KBM-7 (cell line): ENCODE measurements at places on chromosomes 11 and 22.

DNA sequence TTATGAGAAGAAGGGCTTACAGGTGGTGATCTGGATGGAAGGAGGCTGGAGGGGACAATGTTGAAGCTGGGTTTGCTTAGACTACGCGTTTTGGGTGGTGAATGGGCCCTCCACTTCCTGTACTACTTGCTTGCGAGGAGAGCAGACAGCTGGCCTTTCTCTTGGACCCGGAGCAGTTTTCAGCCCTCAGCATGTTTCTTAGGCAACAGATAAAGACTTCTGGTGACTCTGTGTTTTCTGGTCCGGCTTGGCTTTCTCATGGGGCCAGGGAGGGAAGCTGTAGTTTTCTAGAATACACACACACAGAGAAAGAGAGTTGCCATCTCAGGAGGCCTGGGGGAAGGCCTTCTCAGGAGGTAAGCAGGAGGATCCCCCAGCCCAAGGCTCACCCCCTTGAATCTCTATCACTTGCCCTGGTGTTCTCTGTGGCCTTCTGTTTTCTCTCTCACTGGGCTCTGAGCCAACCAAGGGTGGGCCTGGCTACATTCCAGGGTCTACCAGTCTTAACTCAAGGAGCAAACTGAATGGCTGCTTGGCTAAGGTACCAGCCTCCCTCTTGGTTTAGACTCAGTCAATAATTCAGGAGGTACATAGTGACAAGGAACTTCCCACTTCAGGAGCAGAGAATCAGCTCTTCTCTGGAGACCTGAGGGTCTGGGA, 2.4 kb downstream of the CCS start:
- no peak for DNase-seq

DNA sequence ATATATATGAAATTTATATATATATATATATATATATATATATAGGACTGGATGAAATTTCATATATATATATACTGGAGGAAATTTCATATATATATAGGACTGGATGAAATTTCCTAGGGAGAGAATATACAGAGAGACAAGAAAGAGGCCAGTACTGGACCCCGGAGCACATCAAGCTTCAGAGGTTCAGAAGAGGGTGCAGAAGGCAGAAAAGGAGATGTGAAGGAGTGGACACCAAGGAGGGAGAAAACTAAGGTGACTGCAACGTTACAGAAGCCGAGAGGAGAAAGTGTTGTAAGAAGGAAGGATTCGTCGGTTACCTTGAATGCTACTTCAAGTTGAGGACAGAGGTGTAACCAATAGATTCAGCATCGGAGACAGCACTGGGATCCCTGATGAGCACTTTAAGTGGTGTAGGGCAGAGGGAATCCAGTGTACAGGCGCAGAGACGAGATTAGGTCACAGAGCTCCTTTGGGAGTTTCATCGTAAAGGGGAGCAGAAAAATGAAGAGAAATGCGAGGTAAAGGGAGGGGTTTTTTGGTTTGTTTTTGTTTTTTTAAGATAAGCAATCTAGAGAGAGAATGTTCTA, 8.5 kb upstream of the TPH1 start:
- DNase-seq: peak; percentile 21

GRCh38 chr22:27581688-27582087, 219.9 kb downstream of the MN1 start:
- no peak for DNase-seq

GRCh38 chr22:42068291-42068690, 2.3 kb downstream of the NAGA start:
- DNase-seq: no peak

- DNase-seq: no peak
Measured at GRCh38 chr11:1475841-1476240, 10.7 kb downstream of the MOB2 start.

GRCh38 chr22:39725351-39726035, 154.9 kb downstream of the CACNA1I start:
- no peak for DNase-seq

GRCh38 chr11:68214173-68215086, 1.3 kb upstream of the KMT5B start:
- no peak for DNase-seq

GRCh38 chr11:10818594-10818993, 9.9 kb upstream of the EIF4G2 start:
- DNase-seq: no peak
